CD8-positive, alpha-beta T cell (primary cell): ENCODE measurements at places on chromosomes 2 and 18.

- no peak for DNase-seq
Observed at GRCh38 chr2:232551250-232551638, 755 bp downstream of the EIF4E2 start.

GRCh38 chr2:100235098-100235497 is 87.2 kb downstream of the LONRF2 start:
- DNase-seq = no peak

- no peak for DNase-seq
Observed at GRCh38 chr2:217993138-217993537, 9.7 kb downstream of the TNS1 start.

DNA sequence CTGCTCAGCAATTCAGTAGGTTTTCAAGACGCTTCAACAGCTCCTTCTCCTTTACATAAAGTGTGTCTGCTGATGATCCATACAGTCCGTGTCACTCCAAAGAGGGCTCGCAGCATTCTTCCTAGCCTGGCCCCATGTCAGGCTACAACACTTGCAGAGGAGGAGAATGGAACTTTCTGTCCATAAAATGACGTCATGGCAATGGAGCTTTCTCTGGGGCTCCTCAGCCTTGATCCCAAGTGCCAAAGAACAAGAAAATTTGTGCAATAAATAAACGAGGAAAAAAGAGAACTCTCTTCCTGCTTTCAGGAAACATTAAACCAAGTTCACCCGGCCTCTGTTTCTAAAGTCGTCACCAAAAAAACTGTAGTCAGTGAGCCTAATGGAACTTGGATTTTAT is 199.5 kb upstream of the MEIS1 start:
- DNase-seq = no peak

DNA sequence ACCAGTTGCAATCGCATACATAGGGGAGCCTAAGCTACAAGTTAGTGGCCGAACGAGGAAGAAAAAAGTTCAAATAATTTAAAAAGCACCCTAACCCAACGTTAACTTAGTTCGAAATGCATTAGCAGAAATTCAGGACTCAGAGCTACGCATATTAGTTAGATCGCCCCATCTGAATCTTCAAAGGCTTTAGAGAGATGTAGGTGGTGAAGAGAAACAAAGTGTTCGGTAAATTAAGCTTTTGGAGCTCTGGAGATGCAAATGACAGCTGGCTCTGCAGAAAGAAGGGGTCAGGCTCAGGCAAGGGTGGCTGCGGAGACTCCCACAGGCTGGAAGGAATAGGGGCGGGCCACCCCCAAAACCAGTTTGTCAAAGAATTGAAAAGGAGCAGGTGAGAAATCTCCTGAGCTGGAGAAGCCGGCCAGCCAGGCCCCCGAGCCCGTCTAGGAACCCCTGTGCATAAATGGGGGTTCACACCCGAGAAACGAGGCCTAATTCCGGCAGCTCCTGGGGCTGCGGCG is 621 bp downstream of the TXNL1 start:
- no peak for DNase-seq
